ENCODE measurements at places on chromosomes 6 and 20. TPM values are rescaled to one million over a fixed set of nuclear protein-coding genes. Genes with fewer than 3 reads are reported as not detected.

Gene SYCP2
- total RNA-seq, result 0.50 TPM

Gene FBXO5
- 21.4 TPM for total RNA-seq

Gene COL9A3
- total RNA-seq, result 0.15 TPM

Gene E2F3
- total RNA-seq, result 4.9 TPM

Gene CDH22
- not detected for total RNA-seq
